COR-L47 (cell line): ENCODE measurements at places on chromosomes 13 and 19.

- DNase-seq: no peak
Measured at GRCh38 chr13:110232142-110232541, 74.8 kb downstream of the COL4A1 start.

- DNase-seq: no peak
Measured at GRCh38 chr13:101346942-101347728, 69.2 kb downstream of the NALCN start.

- DNase-seq: peak; percentile 75
Measured at GRCh38 chr13:113879017-113879416, 15.1 kb upstream of the GAS6 start.

DNA sequence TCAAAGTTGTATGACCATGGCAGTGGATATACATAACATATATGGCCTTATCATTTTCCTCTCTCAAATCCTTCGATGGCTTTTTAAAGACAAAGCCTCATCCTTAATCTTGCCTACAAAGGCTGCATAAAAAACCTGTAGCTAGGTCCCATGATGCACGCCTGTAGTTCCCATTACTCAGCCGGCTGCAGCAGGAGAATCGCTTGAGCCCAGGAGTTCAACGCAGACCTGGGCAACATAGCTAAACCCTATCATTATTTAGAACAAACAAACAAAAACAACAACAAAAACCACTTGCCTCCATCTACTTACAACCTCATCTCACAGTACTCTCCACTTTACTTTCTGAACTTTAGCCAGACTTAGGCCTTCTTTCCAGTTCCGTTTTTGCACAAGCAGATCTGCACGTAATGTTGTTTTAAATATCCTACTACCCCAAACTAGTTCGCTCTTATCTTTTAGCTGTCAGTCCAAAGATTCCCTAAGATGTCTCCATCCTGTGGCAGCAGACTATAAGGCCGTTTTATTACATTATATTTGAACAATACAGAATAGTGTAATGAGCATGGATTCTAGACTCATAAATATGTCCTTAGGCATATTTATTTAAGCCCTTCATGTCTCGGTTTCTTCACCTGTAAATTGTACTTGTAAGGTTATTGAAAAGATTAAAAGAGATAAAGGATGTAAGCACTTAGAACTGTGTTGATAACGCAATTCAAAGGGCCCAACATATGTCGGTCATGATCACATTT is 969 bp upstream of the POMP start:
- DNase-seq: no peak

DNA sequence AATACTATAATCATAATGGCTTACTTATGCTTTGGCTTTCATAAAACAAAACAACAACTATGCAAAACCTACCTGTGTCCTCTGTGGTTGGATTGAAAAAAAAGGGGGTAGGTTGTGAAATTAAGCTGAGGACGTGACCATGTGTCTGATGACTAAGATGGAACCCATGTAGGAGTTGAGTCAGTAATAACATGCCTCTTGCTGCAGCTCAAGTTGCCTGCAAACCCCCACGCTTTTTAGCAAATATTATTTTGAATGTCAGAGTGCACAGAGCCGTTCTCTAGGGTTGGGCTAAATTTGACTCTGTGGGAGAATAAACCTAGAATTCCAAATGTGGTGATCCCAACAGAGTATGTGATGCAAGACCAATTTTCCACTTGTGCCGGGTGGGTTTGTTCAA is 209.3 kb downstream of the KCNRG start:
- no peak for DNase-seq

DNA sequence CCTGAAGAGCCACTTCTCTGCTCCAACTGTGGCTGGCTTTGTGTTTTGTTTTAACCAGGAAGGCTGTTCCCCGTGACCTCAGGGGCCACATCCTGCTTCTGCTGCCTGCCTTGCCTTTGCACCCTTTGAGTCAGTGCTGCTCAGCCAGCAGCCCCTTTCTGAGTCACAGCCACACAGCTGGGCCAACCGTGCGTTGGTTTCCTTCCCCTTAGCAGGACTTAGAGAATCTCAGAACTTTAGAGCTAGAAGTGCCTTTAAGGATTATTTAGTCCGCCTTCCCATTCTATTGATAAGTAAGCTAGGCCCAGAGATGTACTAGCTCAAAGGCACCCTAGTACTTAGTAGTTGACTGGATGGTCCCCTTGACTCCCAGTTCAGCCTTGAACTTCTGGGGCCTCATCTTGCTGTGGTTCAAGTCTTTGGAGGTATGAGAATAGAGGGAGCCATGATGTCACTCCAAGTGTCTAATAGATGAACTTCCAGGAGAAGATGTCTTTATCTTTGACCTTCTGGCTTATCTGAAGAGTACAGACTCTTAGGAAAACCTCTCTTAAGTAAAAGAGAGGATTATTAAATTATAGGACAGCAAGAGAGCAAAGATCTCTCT is 8.0 kb downstream of the RGCC start:
- no peak for DNase-seq

DNA sequence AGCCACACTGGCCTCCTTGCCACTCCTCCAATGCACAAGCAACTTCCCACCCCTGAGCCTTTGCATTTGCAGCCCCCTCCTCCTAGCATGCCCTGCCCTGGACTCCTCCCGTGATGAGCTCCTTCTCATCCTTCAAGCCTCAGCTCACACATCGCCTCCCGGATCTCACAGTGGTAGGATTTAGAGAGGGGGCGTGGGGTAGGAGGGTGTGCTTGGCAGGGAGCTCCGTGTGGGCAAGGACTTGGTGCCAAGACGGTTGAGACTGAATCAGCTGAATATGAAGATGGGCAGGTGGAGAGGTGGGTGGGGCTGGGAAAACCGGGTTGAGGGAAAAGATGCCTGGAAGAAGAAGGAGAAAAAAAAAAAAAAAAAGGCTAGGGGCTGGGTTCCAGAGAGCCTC is 48.4 kb upstream of the ZNRF4 start:
- DNase-seq: no peak

GRCh38 chr19:48203794-48204628 is 33.5 kb downstream of the ZSWIM9 start:
- DNase-seq: peak; percentile 99
